ENCODE measurements at places on chromosomes 13 and 19. TPM values are rescaled to one million over a fixed set of nuclear protein-coding genes. Genes with fewer than 3 reads are reported as not detected.

ZNF563 gene
- 4.7 TPM for total RNA-seq

MEF2B gene
- 0.39 TPM for total RNA-seq

ZNF583 gene
- total RNA-seq: 5.5 TPM

SLC17A7 gene
- total RNA-seq: under 0.01 TPM

SCAF1 gene
- 19.6 TPM for total RNA-seq

C19orf33 gene
- total RNA-seq: 137 TPM

ZNF284 gene
- total RNA-seq: 5.1 TPM

PTH2 gene
- not detected for total RNA-seq

KLHL1 gene
- not detected for total RNA-seq

NCR1 gene
- not detected for total RNA-seq

CEACAM5 gene
- not detected for total RNA-seq

C19orf38 gene
- total RNA-seq: 0.65 TPM

LMTK3 gene
- total RNA-seq: 2.1 TPM

WDR88 gene
- total RNA-seq: not detected

ZNF835 gene
- total RNA-seq: not detected

CYP4F11 gene
- not detected for total RNA-seq

PODNL1 gene
- 0.43 TPM for total RNA-seq

TUBA3C gene
- total RNA-seq: not detected

FOXA3 gene
- total RNA-seq: not detected

ANKRD24 gene
- total RNA-seq: 2.0 TPM

PIP5K1C gene
- 17.3 TPM for total RNA-seq

ZNF865 gene
- total RNA-seq: 2.0 TPM

SIGLEC12 gene
- not detected for total RNA-seq

NOTCH3 gene
- total RNA-seq: 1.6 TPM

ZNF324B gene
- total RNA-seq: 13.3 TPM

CACNG8 gene
- not detected for total RNA-seq

FOXO1 gene
- 0.79 TPM for total RNA-seq

AMH gene
- total RNA-seq: 2.0 TPM

LGI4 gene
- 1.2 TPM for total RNA-seq

All from placental epithelial cell (primary cell).